ENCODE measurements at places on chromosomes 12 and 14.

DNA sequence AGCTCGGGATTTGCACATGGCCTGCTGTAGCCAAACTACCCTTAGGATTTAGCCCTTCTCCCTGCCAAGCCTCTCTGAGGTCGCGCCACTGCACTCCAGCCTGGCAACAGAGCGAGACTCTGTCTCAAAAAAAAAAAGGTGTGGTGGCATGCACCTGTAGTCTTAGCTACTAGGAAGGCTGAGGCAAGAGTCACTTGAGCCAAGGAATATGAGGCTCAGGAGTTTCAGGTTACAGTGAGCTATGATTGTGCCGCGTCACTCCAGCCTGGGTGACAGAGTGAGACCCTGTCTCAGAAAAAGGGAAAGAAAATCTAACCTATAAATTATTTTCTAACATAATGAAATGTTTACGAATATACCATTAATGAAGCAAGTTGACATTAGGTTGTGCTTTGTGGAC is 29.7 kb downstream of the ESRRB start:
- no peak for DNase-seq

GRCh38 chr12:9133216-9133916 is 17.6 kb upstream of the A2M start:
- DNase-seq: no peak

GRCh38 chr12:101878243-101878821 is 952 bp downstream of the DRAM1 start:
- DNase-seq: peak; percentile 52

- DNase-seq: no peak
Observed at GRCh38 chr12:80242321-80242720, 143.0 kb downstream of the OTOGL start.

DNA sequence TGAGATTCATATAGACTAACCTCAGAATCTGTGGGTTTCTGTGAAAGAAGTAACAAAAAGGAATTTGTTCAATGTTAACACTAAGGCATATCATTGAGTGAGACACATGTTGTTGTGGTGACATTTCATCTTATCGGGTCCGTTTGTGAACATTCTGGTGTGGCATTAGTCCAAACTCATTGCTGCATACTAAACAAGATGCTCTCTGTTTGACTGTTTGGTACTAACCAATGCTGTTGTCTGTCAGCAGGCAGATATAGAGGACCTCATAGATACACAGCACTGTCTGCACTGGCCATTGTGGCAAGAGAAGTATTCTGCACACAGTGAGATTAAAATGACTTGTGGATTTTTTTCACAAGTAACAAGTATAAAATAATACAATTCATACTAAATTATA is 41.2 kb downstream of the SLC25A21 start:
- DNase-seq: no peak

- peak; percentile 39 for DNase-seq
Observed at GRCh38 chr12:115752913-115753726, 524.4 kb downstream of the MED13L start.

DNA sequence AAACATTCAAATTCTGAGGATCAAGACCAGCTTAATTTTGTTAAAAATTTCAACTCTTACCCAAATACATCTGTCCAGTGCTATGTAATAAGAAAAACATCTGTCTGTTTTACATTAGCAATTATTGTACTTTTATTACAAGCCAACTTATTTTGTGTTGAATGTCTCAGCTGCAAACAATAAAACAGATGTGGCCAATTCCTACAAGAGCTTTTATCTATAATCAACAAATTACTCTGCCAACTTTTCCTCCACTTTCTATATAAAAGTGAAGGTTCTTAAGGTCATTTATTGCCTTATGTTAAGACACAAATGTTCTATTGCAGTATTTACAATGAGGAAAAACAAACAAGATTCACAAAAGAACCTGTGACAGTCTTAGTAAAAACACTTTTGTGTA is 72.7 kb downstream of the NOVA1 start:
- DNase-seq: no peak

- DNase-seq: no peak
Observed at GRCh38 chr12:68743356-68743755, 2.6 kb upstream of the SLC35E3 start.

GRCh38 chr14:73231981-73232851 is 5.1 kb upstream of the PAPLN start:
- no peak for DNase-seq

- DNase-seq: no peak
Observed at GRCh38 chr12:76896274-76896673, 17.5 kb upstream of the CSRP2 start.

DNA sequence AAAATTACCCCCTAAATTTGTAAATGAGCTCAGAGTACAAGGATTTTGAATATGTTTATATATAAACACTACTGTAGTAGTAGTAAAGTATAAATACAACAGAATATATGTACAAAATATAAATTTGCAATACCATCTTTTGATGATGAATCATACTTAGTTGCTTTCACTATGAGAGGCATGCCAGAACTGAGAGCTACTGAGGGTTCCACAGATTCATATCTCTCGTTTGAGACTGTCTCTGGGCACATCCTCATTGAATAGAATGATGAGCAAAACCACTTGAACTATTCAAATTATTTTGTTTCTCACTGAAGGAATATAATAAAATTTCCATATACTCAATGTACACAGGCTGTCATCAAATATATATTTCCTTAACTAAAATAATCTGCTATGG is 417.6 kb downstream of the NAV3 start:
- no peak for DNase-seq

DNA sequence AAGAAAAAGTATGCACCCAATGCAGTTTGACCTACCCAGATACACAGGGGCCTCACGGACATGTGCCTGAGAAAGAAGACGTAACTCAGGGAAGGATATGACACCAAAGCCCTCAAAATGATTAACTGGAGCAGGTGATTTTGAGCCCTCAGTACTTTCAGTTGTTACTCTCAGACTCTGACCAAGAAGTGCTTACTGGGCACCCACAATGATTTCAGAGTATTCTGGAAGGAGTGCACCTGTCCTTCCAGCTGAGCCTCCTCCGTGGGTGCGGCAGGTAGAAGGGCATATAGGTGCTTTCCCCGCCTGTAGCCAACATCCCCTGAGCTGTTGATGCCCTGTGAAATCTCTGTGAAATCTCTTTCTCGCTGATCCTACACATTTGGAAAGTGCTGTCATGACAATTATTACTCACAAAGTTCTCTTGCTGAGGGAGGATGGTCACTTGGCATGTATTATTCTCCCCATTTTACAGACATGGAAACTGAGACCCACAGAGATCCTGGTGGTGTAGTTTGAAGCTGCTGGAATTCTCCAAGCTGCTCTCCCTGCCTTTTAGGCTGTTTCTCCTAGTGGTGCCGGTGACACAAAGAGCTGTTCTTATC is 154.3 kb upstream of the CCND2 start:
- DNase-seq: no peak

GRCh38 chr14:31660728-31661127 is 99.5 kb downstream of the NUBPL start:
- DNase-seq: no peak

- DNase-seq: no peak
Observed at GRCh38 chr14:89699071-89699470, 255.5 kb downstream of the EFCAB11 start.

DNA sequence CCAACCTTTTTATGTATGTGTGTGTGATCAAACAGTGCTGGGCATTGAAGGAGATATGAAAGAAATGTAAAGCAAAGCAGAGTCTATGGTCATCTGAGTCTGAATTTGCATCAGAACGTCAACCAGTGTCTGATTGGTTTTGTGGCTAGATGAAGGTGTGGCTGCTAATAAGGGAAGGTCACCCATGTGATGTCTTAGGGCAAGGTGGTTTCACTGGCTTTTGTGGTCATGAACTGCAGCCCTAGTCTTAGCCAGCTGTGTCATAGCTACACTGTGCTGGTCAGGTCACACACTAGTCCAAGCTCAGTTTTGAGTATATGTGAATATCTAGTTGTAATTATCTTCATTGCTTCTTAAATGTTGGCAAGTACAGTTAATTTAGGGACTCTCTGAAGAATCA is 105.8 kb downstream of the TGFB3 start:
- DNase-seq: peak; percentile 47

GRCh38 chr12:123723765-123724164 is 11.6 kb downstream of the ATP6V0A2 start:
- DNase-seq: no peak

GRCh38 chr14:78340250-78340649 is 170.1 kb downstream of the NRXN3 start:
- no peak for DNase-seq

DNA sequence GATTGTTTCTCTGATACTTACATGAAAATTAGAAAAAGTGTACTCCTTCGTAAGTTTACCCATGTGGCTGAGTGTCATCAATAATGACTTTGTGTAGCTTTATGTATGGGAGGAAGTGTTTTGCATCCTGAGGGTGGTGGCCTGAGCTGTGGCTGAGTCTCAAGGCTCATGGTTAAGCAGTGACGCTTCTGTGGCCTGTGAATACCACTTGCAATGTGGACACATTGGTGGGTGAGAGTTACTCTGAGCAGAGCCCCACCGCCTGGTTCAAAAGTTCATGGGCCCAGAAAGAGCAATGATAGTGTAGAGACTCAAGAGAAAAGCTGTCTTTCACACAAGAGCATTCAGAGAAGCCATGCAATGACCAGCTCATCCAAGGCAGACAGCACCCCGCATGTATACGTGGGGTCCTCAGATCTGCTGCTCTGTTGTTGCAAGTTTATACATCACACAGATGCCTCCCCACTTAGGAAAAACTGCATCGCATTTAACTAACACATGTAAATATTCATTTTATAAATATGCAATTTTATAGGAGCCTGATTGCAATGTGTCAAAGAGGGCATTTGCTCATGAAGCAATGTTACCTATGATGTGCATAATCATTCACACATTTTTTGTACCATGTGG is 55.1 kb upstream of the FRMD6 start:
- DNase-seq: no peak

GRCh38 chr12:24488091-24488596 is 460.8 kb downstream of the BCAT1 start:
- DNase-seq: peak; percentile 82

DNA sequence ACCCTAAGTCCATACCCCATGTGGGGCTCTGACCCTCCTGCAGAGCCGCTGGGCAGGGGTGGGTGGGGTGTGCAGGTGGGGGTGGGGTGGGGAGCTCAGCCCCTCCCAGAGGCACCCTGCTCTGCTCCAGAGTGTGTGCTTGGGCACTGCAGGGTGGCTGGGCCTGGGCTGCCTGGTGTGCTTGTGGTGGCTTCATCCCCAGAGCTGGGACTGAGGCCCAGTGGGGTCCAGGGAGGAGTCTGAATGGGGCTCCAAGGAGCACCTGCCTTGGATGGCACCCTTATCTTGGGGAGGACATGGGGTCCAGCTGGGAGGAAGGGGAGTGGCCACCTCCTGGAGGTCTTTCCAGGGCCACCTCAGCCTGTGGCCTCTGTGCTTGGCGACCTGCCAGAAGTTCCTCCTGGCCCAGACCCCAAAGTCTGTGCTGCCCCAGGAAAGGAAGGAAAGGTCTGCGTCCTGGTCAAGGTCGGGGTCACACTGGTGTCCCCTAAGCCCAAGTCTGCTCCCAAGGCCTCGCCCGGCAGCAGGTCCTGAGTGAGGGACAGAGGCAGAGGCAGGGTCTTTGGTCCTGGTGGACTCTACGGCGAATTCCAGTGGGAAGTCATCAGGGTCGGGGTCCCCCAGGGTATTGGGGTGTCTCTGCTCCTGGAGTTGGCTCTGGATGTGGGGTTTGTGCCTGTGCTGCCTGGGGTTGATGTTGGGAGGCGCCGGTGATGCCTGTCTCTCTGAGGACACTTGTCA is 373.4 kb downstream of the TMEM121 start:
- DNase-seq: no peak

GRCh38 chr14:92973261-92973797 is 50.4 kb downstream of the CHGA start:
- peak; percentile 26 for DNase-seq

GRCh38 chr14:77151918-77152588 is 10.5 kb upstream of the ZDHHC22 start:
- DNase-seq: peak; percentile 29

DNA sequence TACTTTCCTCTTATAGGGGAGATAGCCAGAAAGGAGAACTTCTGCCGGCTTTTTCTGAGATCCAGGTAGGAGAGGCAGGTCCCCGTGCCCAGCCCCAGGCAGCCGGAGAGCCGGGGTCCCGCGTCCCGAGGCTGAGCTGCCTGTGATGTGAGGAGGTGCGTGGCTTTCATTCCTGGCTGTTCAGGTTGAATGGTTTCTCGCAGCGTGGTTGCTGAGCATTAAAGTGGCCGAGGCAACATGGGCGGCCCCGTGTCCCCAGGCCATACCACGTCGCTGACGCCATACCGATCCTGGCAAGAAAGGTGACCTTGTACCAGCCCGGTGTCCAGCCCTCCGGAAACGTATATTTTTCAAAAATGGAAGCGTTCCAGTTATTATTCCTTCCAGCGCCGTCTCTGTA is 116.7 kb upstream of the MYL2 start:
- no peak for DNase-seq

- DNase-seq: no peak
Observed at GRCh38 chr12:124028555-124028925, 55.5 kb downstream of the ZNF664 start.

- DNase-seq: peak; percentile 43
Observed at GRCh38 chr12:50082644-50083043, 2.5 kb upstream of the SMARCD1 start.

DNA sequence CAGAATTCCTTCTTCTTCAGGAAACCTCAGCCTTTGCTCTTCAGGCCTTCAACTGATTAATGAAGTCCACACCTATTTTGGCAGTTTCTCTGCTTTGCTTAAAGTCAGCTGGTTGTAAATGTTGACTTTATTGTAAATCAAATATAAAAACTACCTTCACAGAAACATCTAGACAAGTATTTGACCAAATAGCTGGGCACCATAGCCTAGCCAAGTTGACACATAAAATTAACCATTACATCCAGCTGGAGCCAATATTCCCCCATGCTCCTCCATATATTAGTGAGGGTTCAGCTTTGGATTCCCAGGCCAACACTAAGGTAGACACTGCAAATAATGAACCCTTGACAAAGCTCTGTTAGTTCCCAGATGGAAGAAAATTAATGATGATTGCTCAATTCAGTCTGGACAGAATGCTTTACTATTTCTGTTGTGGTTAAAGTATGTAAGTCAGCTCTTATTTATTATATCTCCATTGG is 125.5 kb downstream of the ZFP36L1 start:
- DNase-seq: peak; percentile 47

GRCh38 chr12:31488737-31489338 is 102.1 kb downstream of the DENND5B start:
- DNase-seq: no peak

GRCh38 chr14:100222224-100223093 is 16.5 kb upstream of the YY1 start:
- DNase-seq: no peak

GRCh38 chr12:26287671-26288381 is 92.5 kb downstream of the SSPN start:
- peak; percentile 95 for DNase-seq

- DNase-seq: peak; percentile 73
Observed at GRCh38 chr12:24760162-24760561, 188.7 kb downstream of the BCAT1 start.

- peak; percentile 6 for DNase-seq
Observed at GRCh38 chr12:21502164-21502496, 541 bp downstream of the GOLT1B start.

- DNase-seq: no peak
Observed at GRCh38 chr14:98226411-98226810, 1045.6 kb downstream of the BCL11B start.

- DNase-seq: no peak
Observed at GRCh38 chr12:131893605-131894312, 663 bp upstream of the ULK1 start.
